ENCODE measurements at places on chromosomes 1 and 21.

- no peak for DNase-seq
Observed at GRCh38 chr1:239547987-239548386, 161.6 kb downstream of the CHRM3 start.

DNA sequence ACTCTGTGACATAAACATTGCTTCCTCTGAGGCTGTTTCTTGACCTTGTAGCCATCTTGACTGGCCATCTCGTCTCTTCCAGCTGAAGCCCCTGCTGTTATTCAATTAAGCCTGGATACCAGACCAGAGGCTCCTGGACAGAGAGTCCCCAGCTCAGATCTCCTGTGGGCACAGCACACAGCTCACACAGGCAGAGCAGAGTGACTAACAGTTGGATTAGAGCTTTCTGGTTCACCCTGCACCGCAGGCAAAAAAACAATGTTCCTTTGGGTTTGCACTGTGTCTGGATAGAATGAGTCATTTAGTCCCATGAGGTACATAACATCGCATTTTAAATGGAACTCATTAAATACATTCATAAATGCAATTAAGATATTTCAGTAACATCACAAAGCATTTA, 33.4 kb upstream of the USH2A start:
- DNase-seq = no peak

DNA sequence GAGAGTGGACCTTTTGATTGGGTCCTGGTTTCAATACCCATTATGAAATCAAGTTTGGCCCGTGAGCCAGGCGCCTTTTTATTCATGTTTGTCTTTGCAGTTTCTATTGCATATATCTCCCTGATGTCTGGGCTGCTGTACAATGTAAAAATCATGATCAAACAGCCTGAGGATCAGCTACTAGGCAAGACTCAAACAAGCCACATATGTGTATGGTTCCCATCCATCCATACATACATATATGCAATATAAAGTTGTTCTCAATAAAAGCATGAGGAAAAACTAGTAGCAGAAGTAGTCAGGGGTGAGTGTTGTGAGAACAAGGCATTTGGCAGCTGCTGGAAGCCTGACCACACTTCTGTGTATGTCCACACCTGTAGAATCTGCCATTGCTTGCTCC, 562.4 kb upstream of the USP24 start:
- DNase-seq = no peak

DNA sequence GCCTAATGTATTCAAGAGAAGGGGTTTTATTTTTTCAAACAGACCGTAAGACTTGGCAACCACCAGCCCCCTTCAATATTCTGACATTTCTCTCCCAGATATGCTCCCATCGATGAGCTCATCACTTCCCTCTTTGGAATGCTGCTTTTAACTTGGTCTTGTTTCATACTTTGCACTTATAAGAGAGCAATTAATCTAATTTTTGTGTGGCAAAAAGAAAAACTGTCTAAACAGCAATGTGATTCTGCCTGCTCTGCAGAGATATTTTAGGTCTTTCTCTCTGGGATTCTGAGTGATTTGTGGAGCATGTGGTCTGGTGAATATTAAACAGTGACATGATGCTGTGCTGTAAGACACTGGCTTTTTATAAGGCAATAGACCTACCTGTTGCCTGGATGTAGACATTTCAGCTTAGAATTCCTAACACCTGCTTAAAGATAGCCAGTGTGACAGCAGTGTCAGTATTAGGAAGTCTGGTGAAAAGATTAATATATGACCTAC, 284.8 kb downstream of the BACH1 start:
- no peak for DNase-seq

DNA sequence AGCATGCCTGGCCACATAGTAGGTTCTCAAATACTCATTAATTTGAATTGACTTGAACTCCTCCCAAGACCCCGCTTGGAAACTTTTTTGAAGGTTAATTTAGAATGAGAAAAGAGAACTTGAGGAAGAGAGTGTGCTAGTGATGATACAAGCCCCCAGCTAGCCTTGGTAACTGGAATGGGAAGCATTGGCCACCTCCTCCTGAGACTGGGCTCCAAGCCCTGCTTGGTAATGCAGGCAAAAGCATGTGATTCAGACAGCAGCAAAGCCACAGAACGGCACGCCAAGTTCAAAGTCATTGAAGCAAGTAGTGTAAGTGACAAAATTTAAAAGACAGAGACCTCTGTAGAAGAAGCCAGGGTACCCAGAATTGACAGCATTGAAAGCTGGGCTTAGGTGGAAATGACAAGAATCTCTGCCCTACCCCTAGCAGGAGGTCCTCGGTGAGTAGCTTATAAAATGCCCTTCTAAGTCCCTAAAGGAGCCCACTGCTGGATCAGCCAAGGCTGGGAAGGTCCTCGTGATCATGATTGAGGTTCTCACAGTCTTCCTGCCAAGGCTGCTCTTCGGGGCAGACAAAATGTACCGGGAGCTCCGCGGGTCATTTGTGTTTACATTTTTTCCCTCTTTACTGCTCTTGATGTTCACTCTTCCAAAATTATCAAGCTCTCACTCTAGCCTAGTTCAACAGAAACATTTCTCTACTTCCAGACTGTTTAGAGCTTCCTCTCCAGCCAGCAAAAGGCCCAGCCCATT, 99.4 kb downstream of the TSEN15 start:
- DNase-seq = no peak

- DNase-seq = no peak
Observed at GRCh38 chr21:42741066-42741465, 87.6 kb downstream of the PDE9A start.

DNA sequence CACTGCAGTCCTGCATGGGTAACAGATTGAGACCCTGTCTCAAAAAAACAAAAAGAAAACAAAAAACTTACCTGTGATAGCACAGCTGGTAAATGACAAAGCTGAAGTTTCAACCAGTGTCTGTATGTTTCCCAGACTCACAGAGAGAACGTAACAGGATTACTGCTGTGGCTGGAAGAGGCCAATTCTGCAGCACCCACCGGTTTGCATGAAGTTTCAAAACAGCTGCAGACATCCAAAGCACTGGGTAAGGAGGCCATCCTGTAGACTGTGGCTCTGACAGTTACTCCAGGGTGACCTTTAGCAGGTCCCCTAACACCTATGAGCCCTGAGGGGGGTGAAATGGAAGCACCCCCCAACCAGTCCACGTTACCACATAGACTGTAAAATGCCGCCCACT, 7.5 kb downstream of the ID3 start:
- no peak for DNase-seq

DNA sequence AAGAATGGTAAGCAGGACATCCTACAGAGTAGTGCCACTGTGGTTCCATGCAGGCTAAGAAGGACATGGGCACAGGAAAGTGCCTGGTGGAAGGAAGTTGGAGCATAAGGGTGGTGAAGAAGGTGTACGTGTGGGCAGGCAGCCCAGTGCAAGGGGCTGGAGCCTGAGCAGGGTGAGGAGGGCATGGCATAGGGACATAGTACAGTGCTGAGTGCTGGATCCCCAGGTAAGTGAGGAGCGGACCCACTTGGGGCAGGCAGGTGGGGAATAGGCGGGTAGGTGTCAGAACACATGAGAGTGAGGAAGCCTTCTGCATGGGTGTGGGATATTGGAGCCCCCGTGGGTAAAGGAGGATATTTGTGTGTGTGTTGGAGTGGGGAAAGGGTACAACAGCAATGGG, 15.7 kb upstream of the LRRC53 start:
- DNase-seq = no peak

DNA sequence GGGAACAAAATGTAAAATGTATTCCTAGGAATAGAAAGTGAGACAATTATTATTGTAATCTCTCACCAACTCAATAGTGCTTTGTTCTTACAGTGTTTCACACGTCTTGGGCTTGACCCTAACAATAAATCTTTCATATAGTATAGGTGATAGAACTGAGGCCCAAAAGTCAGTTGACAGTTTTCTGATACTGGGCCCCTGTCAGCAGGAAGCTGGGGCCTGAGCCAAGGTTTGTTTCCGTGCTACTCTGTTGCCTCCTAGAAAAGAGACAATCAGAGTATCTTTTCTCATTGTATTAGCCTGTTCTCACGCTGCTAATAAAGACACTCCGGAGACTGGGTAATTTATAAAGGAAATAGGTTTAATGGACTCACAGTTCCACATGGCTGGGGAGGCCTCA, 5.0 kb downstream of the RRP1B start:
- DNase-seq = no peak

- no peak for DNase-seq
Observed at GRCh38 chr1:203428981-203429599, 46.5 kb upstream of the PRELP start.

DNA sequence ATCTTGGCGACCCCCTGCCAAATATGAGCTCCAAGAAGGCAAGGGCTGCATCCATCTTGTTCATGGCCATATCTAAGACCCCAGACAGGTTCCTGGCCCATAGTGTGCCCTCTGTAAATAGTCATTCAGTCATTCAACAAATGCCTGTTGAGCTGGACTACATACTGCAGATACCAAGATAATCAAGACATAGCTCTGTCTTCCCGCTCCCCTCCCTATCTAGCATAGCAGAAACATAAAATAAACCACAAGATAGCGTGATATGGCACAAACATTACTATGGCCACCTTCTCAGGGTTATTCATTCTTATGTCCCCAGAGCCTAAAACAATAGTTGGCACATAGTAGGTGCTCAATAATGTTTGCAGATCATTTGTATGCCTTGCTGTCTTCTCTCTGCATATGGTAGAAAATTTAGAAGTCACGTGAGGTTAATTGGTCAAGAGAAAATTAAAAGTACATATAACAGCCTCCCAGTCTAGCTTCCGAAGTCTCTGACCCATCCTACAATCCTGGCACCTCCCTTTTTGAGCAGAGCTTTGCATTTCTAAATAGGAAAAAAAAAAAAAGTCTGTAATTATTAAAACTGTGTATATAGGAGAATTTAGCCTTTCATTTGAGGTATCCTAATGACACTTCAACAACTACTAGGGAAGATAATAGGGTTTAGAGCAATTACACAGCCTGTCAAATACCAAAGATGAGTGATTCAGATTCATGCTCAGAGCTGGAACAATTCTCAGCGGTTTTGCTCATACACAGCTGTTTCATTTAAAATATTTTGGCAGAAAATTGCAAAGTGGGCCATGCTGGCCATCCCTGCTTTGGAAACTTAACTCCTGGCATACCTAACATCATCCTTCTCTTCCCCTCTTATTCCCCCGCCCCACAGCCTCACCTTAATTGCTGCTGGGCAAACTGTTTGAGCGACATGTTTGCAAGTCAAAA, 219.0 kb downstream of the KAZN start:
- DNase-seq = no peak

DNA sequence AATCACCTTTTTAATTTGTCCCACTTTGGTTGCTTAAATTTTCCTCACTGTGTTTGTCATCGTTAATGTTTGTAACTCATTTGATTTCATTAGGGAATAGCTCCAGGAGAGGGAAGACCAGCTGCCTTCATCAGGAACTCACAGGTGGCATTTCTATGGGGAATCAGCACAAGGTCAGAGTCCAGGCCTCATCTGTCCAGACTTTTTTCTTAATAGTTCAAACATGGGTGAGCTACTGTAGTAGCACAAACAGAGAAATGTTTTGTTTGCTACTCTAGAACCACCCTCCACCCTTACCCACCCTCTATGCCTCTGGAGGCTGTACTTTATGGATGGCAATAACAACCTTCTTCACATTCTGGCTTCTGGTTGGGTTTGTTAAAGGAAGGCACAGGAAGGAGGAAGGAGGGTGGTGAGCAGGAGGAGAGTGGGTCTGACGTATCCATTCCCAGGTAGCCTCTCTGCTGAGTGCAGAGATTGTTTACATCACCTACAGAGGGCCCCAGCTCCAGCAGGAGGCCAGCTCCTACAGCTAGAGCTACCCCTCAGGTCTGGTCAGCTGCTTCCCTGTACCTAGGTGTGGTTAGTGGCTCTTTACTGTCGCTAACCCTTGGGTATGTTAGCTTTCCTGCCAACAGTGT, 8.1 kb upstream of the TEDDM1 start:
- DNase-seq = no peak

GRCh38 chr21:21324297-21324696, 326.1 kb downstream of the NCAM2 start:
- no peak for DNase-seq

DNA sequence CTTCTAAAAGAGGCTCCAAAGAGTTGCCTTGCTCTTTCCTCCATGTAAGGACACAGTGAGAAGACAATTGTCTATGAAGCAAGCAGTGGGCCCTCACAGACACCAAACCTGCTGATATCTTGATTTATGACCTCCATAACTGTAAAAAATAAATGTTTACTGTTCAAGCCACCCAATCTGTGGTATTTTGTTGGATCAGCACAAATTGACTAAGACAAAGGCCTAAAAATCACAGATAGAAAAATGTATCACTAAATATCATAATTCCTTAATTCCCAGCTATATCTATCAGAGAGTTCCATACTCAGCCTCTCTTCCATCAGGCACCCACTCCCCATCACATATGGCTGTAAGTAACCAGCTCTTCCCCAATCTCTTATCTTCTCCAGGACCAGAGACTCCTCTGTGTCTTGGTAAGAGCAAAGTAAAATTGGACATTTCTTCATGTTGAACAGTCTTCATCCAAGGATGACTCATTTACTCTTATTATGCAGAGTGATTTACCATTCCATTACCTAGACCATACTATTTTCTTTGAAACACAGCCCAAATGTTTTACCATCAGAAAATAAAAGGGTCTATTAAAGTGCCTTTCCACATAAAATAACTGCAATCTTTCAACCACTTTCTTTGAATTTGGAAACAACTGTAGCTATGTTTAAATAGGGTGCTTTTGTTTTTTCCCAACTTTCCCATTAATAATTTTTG, 503.6 kb downstream of the MRPL39 start:
- DNase-seq = no peak

DNA sequence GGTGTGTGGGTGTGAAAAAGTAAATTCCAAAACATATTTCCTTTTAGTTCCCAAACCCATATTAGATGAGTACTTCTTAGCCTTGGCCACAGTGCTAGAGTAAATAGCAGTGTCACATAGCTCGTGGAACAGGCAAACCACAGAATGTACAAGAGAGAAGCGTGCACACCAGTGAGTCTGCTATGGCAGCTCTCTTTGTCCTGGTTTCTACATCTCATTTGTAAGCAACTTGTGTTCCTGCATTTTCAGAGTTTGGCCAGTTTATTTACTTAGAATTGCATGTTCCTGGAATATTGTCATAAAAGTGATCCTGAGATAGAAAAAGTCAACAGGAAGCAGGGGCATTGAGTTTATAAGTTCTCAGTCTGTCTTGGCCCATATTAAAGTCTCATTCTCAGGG, 142.1 kb downstream of the DHRS3 start:
- no peak for DNase-seq

- DNase-seq = no peak
Observed at GRCh38 chr1:56495538-56495937, 83.8 kb downstream of the PLPP3 start.

DNA sequence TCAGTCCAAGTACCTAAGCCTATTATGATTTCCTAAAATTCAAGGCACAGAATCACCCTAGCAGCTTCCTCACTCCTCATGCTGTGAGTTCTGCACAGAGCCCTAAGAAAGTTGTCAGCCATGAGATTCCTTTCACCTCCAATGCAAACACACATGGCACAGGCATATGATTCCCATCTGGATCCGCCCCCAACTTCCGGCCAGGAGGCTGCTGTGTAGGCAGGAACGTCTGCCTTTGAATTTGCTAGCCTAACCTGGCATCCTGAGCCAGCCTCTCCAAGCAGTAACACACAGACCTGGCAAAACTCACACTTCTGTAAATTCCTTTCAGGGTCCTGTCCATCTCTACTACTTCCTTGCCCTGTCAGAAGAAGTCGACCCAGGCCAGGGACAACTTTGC, 521.1 kb upstream of the BEND5 start:
- no peak for DNase-seq

Measured in NCI-H1436 treated with DMSO at 0.1 percent for 48 hours (cell line).